Stimulated activated CD8-positive, alpha-beta memory T cell treated with anti-CD3 and anti-CD28 coated beads, Interleukin-2, amount 100 ng/mL, for 1 hour (primary cell): ENCODE measurements at places on chromosomes 4 and X.

DNA sequence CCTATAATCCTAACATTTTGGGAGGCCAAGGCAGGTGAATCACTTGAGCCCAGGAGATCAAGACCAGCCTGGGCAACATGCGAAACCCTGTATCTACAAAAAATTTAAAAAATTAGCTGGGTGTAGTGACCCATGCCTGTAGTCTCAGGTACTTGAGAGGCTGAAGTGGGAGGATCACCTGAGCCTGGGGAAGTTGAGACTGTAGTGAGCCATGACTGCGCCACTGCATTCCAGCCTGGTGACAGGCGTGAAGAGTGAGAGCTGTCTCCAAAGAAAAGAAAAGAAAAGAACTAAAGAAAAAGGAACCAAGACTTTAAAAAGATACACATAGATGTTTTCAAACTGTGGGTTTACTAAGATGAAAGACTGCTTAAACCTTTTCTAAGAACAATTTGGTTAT is 129.0 kb downstream of the SPCS3 start:
- no peak for DNase-seq

GRCh38 chrX:23749129-23749528 is 6.1 kb upstream of the ACOT9 start:
- DNase-seq = no peak

- no peak for DNase-seq
Measured at GRCh38 chr4:185100423-185100822, 42.6 kb upstream of the SLC25A4 start.

DNA sequence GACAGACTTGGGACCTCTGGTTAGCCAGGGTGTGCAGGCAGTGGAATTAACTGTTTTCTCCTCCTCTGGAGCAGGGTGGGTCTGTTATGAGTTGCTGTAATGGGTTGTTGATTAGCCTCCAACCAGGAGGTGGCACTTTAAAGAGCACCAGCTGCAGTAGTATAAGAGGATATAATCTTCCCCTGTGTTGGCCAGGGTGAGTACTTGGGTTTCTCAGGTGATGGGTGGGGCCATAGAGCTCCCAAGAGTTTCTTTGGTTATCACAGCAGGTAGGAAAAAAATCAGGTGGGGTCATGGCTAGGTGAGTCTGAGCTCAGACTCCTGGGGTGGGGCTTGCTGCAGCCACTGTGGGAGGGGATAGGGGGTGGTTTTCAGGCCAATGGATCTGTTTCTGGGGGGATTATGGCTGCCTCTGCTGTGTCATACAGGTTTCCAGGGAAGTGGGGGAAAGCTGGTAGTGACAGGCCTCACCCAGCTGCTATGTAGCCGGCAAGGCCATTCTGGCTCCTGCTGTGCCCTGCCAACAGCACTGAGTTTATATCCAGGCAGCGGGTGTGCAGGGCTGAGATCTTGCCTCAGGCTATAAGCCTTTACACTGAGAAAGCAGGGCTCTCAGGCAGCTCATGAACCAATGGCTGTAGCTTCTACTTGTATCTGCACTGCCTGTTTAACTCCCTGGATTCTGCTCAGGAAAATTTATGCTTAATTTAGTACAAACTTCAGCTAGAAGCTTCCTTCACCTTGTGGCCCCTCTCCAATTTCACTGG is 70.1 kb downstream of the CCNG2 start:
- DNase-seq = no peak

DNA sequence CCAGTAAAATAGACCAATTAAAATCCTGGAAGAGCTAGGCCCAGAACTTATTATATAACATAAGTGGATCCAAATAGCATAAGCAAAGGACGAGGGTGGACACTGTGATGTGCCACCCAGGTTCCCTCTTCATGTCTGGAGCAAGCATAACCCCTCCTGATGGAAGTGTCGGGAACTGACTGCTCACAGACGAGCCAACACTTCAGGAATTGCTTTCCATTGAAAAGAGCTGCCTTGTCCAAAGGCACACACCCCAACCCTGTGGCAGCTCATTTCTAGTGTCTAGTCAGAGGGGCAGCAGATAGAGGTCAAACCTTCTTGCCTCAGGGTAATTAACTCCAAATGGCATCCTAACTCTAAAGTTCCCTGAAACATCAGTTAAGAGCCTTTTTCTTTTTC is 15.3 kb downstream of the DDIT4L start:
- no peak for DNase-seq

GRCh38 chr4:41069257-41069656 is 145.1 kb downstream of the APBB2 start:
- no peak for DNase-seq

- no peak for DNase-seq
Measured at GRCh38 chr4:188171551-188171950, 32.3 kb downstream of the TRIML1 start.

- no peak for DNase-seq
Measured at GRCh38 chr4:148800336-148800885, 358.2 kb upstream of the NR3C2 start.

DNA sequence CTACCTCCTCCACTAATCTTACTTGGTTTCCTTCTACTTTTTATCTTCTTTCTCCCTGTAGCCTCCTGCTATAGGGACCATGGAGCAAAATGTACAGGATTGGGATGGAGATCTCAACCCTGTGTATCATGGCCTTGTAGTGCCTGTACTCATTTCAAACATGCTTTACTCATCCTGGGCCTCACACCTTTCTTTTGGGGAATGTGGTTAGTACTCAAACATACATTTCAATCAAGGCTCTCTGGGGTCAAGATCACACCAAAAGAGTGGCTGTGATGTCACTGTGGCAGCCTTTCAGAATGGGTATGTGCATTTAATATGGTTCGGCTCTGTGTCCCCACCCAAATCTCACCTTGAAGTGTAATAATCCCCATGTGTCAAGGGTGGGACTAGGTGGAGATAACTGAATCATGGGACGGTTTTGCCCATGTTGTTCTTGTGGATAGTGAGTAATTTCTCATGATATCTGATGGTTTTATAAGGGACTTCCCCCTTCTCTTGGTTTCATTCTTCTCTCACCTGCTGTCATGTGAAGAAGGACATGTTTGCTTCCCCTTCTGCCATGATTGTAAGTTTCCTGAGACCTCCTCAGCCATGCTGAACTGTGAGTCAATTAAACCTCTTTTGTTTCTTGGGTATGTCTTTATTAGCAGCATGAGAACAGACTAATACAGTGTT is 205.1 kb downstream of the RASL11B start:
- no peak for DNase-seq

DNA sequence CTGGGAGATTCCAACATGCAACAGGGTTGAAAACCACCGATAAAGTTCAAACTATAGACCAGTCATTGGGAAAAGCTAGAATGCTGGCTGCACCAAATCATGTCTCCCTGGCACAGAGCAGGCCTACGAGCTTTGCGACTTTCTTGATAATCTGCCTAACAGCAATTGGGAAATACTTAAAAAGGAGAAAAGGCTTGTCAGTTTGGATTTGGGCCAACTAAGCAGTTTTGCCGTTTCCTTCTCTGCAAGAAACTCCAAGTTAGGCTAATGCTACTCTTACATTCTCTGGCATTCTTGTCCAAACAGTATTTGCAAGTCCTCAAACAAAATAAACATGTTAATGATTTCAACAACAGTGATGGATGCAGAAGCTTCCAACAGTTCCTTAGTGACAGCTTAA is 87.9 kb downstream of the PDK3 start:
- no peak for DNase-seq

DNA sequence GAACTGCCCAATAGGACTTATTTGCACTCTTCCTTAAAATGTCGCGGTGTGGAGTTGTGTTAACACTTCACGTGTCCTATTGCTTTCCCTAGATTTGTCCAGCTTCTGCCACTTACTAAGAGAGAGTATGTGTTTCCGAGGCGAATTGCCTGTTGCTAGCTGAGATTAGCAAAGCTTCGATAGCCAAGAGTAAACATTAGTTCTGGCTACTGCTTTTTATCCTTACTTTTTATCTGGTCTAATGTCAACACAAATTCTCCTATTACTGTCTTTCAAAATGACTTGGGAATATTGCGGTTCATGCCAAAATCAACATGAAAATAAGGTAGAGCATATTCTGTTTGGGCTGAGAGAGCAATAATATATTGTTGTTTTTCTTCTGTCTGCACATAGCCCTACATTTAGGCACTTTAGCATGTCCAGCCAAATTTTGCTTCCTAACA is 90.4 kb upstream of the VEGFC start:
- DNase-seq = no peak

GRCh38 chrX:153627675-153628111 is 19.3 kb upstream of the DUSP9 start:
- DNase-seq = no peak

- DNase-seq = no peak
Measured at GRCh38 chr4:126899331-126899801, 733.4 kb upstream of the INTU start.

- DNase-seq = no peak
Measured at GRCh38 chrX:12890467-12890866, 16.0 kb upstream of the TLR8 start.

DNA sequence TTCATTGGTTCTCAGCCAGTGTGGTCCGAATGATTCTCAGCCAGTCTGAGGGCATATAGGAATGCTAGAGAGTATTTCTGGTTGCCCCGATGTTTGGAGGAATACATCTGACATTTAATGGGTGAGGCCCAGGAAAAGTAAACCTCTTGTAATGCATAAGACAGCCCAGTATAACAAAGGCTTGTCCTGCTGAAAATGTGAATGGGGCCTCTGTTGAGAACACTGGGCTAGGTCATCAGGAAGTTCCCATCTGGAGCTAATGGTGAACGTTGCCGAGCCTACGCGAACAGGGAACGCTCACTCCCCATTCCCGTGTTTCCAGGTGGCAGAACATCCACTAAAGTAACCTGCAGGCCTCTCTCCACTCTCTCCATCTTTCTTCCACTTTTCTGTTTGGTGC is 132.0 kb upstream of the CLNK start:
- no peak for DNase-seq

GRCh38 chr4:138114434-138114833 is 127.7 kb downstream of the SLC7A11 start:
- DNase-seq = no peak

DNA sequence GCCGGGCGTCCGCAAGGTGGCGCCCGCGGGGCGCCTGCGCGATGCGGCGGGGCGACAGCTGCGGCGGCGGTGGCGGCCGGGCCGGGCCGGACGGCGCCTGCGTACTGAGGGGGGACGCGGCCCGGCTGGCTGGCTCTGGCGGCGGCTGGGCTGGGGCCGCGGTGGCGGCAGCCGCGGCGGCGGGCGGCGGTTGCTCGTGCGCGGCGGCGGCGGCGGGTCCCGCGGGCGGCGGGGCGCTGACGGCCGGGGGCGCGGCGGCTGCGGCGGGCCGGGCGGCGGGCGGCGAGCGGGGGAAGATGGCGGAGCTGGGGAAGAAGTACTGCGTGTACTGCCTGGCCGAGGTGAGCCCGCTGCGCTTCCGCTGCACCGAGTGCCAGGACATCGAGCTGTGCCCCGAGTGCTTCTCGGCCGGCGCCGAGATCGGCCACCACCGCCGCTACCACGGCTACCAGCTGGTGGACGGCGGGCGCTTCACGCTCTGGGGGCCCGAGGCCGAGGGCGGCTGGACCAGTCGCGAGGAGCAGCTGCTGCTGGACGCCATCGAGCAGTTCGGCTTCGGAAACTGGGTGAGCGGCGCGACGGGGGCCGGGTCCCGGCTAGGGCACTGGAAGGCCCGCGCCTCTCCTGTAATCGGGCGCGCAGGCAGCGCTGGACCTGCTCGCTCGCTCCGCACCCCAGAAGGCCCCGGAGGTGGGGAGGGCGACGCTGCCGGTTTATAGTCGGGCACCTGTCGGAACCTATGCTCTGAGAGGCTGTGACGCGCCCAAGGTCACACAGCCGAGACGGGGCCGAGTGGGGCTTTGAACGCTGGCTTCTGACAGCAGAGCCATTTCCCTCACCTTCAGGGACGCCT is at the start of gene TADA2B:
Gene TADA2B, plus strand, starts transcription at position 89 of the 853 bp plus-strand sequence. Its CDS starts 208 bp downstream, at position 297.
- no peak for DNase-seq

- DNase-seq = no peak
Measured at GRCh38 chr4:37320513-37321235, 76.1 kb downstream of the NWD2 start.

DNA sequence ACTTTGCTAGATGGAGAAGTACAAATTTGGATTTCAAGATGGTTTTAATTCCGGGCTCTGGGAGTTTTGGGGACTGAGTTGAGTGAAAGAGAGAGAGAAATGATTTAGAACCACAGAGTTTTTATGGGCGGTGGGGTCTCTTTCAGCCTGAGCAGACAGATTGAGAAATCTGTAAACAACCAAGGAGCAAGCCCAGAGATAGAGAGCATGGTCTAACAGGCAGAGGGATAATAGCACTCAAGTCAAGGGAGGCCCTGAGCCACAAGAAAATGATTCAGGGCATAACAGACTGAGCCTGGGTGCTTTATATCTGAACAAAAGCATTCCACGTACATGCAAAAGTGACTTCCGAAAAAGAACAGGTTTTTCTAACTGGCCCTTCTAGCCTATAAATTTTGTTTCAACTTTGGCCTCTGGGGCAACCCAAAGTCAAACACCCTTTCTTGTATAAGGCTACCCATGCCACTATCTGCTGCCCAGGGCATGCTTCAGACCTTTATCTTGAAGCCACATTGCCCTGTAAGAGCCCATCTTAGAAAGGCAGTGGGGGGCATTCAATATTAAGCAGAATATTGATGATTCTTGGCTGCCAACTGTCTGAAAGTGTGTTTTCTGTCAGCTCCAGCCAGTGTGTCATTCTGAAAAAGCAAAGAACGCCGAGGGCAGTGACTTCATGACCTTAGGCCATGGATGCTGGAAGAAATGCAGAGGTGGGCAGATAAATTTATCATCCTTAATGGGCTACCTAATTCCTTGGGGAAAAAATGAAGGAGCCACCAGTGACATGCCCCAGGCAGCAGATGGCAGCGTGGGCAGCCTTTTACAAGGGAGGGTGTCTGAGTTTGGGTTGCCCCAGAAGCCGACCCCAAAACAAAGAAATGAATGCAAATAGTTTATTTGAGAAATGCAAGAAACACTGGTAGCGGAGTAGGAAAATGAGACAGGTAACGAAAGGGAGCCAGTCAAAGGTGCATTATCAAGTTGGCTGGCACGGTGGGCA is 637.6 kb downstream of the MID1IP1 start:
- DNase-seq = no peak

DNA sequence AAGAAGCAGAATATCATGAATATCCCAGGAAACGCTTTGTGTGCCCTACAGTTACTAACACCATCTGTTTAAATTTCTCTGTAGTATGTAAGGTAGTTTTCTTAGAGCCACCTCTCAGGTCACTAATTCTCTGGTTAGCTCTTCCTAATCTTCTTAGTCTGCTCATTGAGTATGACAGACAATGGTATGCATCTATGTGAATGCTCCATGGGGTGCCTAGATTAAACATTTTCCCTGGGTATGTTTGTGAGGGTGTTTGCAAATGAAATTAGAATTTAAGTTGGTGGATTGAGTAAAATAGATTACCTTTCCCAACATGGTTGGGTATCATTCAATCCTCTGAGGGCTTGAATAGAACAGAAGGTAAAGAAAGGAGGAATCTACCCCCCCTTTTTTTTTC is 233.0 kb downstream of the PCDH18 start:
- no peak for DNase-seq

DNA sequence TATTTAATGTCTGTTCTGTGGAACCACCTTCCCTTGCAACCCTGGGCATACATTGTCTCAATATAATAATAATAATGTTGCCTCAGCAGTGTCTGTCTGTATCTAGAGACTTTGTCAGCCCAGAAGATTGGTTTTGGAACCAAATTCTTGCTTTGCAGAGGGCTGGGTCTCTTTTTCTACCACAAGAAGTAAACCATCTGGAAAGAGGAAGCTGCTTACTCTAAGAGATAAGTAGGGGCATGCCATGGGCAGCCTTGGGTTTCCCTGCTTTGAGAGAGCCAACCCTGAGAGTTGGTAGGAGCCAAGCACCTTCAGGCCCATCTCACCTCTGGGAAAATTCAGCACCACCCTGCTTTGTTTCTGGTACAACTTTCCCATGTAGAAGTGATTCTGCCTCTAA is 27.0 kb downstream of the TMEM31 start:
- no peak for DNase-seq
